Effector CD4-positive, alpha-beta T cell (primary cell): ENCODE measurements at places on chromosomes 11 and 22.

DNA sequence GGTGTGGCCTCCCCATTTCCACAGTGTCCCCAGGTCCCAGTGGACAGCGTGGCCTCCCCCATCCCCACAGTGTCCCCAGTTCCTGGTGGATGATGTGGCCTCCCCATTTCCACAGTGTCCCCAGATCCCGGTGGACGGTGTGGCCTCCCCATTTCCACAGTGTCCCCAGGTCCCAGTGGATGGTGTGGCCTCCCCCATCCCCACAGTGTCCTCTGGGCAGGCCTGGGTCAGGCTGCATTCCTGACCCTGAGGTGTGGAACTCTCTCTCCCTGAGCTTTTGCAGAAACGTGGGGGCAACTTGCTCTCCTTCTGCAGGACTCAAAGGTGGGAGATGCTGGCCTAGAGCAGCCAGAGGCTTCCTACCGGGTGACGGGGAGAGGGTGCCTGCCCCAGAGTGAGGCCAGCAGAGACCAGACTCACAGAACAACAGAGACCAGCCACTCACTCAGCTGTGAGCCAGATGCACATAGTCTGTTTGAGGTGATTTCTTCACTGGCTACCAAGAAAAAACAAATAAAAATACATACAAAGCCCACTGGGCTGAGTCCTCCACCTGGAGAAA lies 85.8 kb upstream of the FGF3 start:
- no peak for DNase-seq

DNA sequence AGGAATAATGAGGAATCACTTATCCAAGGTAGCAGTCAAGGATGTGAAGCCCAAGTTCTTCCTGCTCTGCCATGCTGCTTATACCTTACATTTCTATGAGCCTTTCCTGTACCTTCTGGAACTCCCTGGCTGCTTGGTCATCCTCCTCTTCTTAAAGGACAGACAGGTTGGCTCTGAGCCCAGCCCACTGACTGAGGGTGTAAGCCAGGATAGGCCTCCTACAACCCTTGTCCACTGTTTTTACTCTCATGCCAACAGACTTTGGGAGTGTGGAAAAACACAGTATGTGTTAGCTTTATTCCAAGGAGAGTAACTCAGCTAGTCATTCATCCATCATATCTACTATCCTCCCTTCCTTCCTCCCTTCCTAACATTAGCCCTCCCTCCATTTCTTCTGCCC lies 47.5 kb downstream of the IRAG1 start:
- DNase-seq, result no peak

GRCh38 chr22:22588485-22589164 lies 29.6 kb upstream of the PRAME start:
- DNase-seq, result no peak

GRCh38 chr11:6755303-6755952 lies 16.3 kb downstream of the OR2AG2 start:
- no peak for DNase-seq

- no peak for DNase-seq
Observed at GRCh38 chr11:77397631-77398030, 76.3 kb downstream of the PAK1 start.

- DNase-seq, result no peak
Observed at GRCh38 chr22:23386822-23387580, 193.1 kb downstream of the IGLL1 start.

- DNase-seq, result peak; percentile 37
Observed at GRCh38 chr11:67648140-67648795, 2.3 kb downstream of the ACY3 start.

DNA sequence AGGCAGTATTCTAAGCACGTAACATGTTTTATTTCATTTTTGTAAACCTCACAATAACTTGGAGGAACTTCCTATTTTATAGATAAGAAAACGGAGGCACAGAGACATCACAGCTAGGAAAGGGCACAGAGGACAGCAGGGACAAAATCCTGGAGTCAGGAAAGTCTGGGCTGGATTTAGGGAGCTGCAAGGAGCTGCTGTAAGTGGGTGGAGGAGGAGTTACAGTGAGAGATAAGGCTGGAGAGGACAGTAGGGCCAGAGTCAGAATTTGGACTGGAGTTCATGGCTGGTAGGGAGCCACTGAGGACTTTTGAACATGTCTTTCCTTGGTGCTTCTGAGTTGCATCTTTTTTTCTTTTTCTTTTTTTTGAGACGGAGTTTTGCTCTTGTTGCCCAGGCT lies 32.2 kb upstream of the PTPRJ start:
- DNase-seq, result no peak

- no peak for DNase-seq
Observed at GRCh38 chr11:18384157-18384641, 10.2 kb upstream of the LDHA start.

DNA sequence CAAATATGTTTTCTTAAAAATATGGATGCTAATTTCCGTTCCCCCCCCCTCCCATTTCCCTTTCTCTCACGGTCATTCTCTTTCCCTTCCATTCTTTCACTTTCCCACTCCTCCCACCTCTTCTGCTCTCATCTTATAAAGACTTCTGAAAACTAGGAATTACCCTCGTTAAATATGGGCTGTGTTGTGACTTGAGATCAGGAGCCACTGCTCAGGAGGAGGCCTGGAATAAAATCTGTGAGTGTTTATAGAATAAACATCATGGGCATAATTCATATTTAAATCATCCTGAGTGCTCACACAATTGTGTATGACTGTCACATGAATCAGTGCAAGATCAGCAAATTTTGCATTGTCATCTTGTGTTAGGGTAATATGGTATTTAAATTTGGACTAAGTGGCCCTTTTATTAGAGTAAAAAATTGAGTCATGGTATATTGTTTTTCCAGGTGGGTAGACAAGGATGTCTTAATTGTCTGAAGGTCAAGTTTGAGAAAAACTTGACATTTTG lies 208.0 kb downstream of the DDX10 start:
- DNase-seq, result no peak

GRCh38 chr11:115379528-115379927 lies 124.7 kb downstream of the CADM1 start:
- DNase-seq, result no peak

DNA sequence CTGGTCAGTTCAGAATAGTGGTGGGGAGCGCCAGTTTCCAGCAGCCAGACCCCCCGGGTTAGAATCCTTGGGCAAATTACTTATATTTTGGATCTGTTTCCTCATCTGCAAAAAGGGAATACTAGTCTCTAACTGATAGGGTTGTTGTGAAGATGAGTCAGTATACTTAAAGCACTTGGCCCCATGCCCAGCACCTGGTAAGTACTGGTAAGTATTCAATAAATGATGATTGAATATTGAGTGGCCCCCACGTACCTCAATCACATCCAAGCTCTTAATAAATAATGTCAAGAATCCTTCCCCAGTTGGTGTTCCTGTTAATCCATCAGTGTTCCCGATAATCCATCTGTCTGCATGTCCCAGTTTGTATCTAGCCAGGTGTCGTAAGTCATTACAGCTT lies 12.1 kb downstream of the ACP2 start:
- no peak for DNase-seq

- DNase-seq, result peak; percentile 24
Observed at GRCh38 chr11:64916040-64916774, 802 bp downstream of the ATG2A start.
